SK-N-DZ (cell line): ENCODE measurements at places on chromosomes 3 and 15.

- DNase-seq, result no peak
These were observed 5.3 kb downstream of the SERP1 start for GRCh38 chr3:150540991-150541390.

DNA sequence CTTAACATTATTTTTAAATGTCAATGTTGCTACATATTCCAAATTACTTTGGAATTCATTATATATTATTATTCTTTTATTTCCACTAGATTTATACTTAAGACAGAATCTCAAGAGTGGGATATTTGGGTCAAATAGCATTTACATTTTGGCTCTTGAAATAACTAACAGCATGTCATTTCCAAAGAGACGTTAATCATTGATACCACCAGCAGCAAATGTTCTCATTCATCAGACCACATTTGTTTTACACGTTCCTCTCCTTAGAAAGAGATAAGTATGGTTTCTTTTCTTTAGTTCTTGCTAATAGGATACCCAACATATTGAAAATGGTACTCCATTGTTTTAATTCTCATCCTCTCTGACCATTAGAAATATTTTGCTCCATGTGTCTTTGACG, 229.8 kb downstream of the LPP start:
- no peak for DNase-seq

DNA sequence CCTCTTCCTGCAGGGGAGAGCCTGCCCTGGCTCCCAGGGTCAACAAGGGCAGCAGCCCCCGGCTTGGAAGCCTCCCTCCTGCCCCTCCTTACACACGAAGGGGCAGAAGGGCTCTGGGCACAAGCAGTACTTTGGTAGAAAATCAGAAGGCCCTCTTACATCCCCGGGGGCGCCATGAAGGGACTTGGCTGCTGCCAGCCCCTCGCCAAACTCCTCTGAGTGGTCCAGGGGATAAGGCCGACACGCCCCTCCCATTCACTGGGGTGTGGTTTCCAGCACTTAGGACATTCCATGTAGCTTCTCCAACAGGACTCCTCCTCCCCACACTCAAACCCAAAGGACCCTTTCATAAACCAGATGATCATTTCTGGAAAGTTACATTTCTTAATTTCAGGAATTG, 1.2 kb upstream of the ST8SIA2 start:
- DNase-seq, result peak; percentile 50

- no peak for DNase-seq
These were observed 67.9 kb downstream of the BFSP2 start for GRCh38 chr3:133467780-133468179.

DNA sequence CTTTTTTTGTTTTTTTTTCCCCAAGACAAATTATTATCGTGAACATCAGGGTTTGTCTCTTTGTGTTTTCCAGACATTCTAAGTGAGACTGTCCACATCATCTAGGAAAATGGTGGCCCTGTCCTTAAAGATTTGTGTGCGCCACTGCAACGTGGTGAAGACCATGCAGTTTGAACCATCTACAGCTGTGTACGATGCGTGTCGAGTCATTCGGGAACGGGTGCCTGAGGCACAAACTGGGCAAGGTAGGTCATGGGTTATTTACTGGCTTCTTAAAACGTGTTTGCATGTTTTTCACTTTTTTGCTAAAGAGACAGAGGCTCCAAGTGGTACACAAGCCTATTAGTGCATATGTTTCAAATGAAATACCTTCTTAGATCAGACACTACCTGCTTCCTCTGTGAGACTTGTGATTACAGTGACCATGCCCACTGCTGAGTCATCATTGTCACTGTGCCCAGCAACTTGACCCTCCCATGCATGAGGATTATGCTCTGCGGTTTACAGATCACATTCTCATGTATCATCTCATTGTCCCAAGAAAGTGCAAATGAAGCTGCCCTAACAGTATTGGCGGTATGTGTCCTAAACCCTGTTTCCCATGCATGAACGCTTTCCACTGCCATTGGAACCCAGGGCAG, 395.2 kb upstream of the TPM1 start:
- DNase-seq, result no peak
